Lower leg skin (tissue), 4 donors: ENCODE measurements at places on chromosomes 16 and 17.
A peak's percentile ranks its signal among the peaks of the same experiment; 100 is the strongest.

DNA sequence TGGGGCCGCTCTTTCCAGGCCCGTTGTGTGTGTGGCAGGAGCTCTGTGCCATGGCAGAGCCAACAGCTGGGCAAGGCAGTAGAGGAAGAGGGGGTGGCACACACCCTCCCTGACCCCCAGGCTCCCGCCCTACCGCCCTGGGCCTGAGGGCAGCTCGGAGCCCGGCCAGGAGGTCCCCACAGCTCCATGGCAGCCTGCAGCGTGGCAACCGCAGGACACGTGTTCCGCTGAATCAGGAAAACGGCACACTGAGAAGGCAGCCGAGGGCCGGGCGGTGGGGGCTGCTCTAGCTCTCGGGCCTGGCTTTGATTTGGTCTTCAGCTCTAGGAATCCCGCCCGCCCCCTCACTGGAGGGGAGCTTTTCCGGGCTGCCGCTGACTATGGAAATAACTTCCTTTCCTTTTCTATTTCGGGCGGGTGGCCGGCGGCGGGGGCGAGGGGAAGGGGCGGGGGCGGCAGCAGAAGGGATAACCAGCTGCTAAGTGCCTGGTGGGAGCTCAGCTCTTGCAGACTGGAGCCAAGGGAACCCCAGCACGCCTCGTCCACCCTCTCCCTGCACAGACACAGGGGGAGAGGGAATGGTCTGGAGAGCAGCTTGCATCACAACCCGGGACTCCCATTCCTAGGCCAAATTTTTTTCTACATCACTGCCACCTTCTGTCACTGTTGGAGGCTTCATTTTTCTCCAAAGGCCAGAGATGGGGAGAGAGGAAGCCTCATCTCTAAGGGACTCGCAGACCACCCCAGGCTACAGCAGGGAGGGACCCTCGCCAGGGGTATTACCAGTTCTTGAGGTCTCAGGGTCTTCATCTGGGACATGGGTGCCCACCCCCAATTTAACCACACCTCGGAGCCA, 24.8 kb upstream of the MRPS23 start:
- DNase-seq = no peak

GRCh38 chr17:80604670-80605010, 60.0 kb downstream of the RPTOR start:
- no peak for DNase-seq

DNA sequence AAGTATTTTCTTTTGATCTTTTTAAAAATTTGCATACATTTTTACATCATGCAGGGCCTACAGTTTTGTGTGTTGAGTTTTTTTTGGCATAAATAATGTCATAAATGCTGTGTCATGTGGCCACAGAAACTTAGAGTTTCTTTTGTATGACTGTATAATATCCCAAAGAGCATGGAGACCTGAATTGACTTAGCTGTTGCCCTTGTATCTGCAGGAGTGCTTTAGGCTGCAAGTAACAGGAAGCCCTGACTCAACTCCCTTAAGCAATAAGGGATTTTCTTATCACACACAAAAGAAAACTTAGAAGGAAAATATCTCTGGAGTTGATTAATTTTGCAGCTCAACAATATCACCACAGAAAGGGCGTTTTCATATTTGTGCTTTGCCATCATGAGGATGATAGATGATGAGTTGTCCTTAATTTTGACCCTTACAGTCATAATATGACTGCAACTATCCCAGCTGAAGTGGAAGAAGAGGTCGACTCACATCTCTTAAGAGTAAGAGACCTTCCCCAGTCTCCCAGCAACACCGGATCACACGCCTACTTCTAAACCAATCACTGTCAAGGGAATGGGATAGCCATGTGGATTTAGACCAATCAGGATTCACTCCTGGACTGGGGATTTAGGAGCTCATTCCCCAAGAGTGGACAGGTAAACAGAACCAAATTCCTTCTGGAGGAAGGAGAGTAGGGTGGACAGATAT, 138.9 kb downstream of the GSG1L start:
- DNase-seq = no peak

- DNase-seq = no peak
Observed at GRCh38 chr16:87790292-87791100, 24.7 kb upstream of the KLHDC4 start.

- no peak for DNase-seq
Observed at GRCh38 chr16:7086822-7087616, 245.6 kb upstream of the RBFOX1 start.

DNA sequence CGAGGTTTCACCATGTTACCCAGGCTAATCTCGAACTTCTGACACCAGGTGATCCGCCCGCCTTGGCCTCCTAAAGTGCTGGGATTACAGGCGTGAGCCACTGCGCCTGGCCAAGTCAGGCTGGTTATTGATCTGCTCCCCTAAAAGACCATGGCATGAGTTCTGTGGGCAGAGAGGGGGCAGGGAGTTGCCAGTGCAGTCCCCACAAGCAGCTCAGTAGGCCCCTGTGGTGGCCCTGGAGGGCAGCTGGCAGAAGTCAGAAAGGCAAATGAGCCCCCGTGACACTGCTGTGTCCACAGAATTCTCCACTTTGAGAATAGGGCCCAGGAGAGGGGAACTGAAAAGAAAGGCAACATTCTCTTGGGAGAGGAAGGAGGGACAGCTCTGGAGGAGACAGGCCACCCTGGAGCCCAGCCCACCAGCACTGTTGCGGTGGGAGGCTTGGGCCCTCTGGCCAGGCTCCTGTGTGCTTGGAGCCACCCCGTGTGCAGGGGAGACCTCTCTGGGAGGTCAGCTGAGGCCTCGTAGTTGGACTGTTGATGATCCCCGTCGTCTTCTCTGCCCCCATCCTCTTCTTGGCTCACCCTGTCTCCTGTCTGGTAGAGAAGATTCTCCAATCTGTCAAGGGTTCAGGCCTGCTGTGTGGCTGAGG, 2.1 kb upstream of the AMDHD2 start:
- DNase-seq = no peak

GRCh38 chr17:81717049-81717765, 5.1 kb downstream of the SLC25A10 start:
- DNase-seq = no peak

- no peak for DNase-seq
Observed at GRCh38 chr17:81898029-81898866, 3.8 kb upstream of the NPB start.

GRCh38 chr17:47225911-47226688, 17.0 kb downstream of the MYL4 start:
- DNase-seq = no peak

GRCh38 chr16:69106491-69107315, 1.2 kb downstream of the HAS3 start:
- DNase-seq = no peak

- peak; percentile 93 for DNase-seq
Observed at GRCh38 chr16:30395155-30395991, at the start of gene ZNF48. Gene ZNF48 (plus strand): TSS chr16:30395420. CDS start chr16:30395795, 375 bp downstream.

GRCh38 chr16:80807906-80808305, 3.5 kb upstream of the CDYL2 start:
- no peak for DNase-seq

GRCh38 chr16:3857189-3858043, 23.1 kb downstream of the CREBBP start:
- peak; percentile 75 for DNase-seq

DNA sequence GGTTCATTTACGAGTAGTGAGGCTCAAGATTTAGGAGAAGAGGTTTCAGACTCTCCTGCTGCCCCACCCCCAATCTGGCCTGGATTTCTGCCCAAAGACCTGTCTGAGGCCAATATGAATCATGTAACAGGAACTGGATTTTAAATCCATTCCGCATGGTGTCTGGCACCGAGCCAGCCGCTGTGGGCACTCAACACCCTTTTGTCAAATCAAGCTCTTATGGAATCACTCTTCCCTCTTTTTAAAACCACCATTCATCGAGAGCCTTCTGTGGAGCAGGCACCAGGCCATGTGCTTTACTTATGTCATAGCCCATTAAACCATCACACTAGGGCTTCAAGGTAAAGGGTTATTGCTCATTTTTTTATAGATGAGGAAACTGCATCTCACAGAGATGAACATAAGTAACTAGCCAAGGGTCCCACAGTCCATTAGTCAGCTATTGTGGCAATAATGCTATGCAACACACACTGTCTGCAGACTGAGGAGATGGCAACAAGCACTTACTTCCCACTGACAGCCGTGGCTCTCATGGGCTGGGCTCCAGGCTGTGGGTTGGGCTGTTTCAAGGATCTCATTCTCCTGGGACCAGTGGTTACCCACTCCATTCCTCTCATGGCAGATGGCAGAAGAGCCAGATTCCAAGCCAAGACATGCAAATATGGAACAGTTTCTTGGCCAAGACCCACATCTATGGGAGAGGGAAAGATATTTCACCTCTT, 93.6 kb downstream of the WSCD1 start:
- DNase-seq = no peak

GRCh38 chr16:1708083-1708767, 2.2 kb downstream of the MAPK8IP3 start:
- DNase-seq = no peak

- DNase-seq = no peak
Observed at GRCh38 chr17:73132085-73132492, 32.7 kb upstream of the SSTR2 start.

- DNase-seq = no peak
Observed at GRCh38 chr16:9176547-9177418, 85.3 kb downstream of the HAPSTR1 start.

- DNase-seq = no peak
Observed at GRCh38 chr16:69057400-69058378, 47.8 kb upstream of the HAS3 start.

- no peak for DNase-seq
Observed at GRCh38 chr16:29029168-29029994, 44.5 kb downstream of the LAT start.

DNA sequence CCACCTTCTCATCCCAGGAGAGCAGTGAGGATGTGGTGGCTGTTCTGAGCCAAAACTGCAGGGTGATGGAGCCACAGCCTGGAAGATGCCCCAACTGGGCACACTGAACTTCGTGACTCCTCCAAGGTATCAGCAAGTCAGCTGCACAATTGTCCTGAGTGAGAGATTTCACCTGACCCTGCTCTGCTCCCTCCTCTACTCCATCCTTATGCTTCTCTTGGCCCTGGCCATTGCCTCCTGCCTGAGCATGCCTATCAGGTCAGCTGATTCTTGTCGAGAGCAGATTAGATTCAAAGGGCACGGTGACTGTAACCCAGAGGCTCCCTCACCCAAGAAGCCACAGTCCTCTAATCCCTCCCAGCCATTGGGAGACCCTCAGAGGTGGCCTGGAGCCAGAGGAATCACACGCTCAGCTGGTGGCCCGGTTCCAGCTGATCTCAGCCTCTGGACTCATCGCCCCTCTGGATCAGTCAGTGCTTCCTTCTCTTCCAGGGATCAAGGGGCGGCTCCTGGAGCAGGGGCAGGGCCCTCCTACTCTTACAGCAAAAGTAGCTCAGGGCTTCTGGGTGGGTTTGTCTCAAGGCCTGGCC, 7.0 kb upstream of the CYB561 start:
- no peak for DNase-seq

- DNase-seq = no peak
Observed at GRCh38 chr16:11361701-11362451, 16.6 kb downstream of the RMI2 start.

GRCh38 chr16:71479420-71479819, 9.7 kb downstream of the ZNF19 start:
- DNase-seq = no peak

GRCh38 chr17:32777436-32777835, 99.5 kb downstream of the MYO1D start:
- DNase-seq = no peak

DNA sequence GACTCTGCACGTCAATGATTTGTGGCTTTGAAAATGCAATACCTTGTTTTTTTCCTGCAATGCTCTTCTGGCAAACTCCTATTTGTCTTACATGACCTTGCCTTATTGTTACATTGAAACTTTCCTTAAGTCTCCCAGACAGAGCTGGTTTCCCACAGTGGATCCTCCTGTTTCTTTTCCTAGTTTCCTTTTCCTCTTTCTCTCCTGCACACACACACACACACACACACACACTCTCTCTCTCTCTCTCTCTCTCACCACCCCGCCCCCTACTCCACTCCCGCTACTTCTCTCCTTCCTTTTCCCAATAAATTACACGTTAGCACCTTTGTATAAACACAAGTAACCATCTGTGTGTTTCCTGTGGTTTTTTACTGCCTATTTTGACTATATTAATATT, 2.3 kb downstream of the ORC6 start:
- DNase-seq = no peak

DNA sequence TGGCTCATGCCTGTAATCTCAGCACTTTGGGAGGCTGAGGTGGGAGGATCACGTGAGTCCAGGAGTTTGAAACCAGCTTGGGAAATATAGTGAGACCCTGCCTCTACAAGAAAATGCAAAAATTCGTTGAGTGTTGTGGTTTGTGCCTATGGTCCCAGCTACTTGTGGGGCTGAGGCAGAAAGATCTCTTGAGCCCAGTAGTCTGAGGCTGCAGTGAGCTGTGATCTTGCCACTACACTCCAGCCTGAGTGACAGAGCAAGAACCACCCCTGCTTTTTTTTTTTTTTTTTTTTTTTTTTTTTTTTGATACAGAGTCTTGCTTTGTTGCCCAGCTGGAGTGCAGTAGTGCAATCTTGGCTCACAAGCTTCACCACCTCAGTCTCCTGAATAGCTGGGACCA, 34.0 kb downstream of the ITGB3 start:
- no peak for DNase-seq

GRCh38 chr16:50323335-50324011, 45.3 kb downstream of the BRD7 start:
- no peak for DNase-seq

GRCh38 chr17:67246653-67247415, 1.8 kb upstream of the HELZ start:
- DNase-seq = peak; percentile 58

DNA sequence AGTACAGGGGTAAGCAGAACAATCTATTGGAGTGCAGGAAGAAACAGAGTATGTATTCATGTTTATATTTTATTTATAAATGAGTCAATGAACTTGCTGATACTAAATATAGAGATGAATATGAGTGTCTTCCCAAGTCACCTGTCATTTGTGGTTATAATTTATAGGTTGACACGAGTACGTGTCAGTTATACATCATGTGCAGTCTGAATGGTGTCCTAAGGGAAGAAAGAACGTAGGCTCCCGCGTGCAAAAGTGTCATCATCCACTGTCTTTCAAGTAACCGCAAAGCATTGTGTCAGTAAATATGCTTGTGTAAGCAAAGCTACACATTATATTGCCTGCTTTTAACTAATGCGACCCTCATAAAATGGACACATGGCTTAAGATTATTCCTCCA, 786.1 kb downstream of the KCNJ2 start:
- no peak for DNase-seq

DNA sequence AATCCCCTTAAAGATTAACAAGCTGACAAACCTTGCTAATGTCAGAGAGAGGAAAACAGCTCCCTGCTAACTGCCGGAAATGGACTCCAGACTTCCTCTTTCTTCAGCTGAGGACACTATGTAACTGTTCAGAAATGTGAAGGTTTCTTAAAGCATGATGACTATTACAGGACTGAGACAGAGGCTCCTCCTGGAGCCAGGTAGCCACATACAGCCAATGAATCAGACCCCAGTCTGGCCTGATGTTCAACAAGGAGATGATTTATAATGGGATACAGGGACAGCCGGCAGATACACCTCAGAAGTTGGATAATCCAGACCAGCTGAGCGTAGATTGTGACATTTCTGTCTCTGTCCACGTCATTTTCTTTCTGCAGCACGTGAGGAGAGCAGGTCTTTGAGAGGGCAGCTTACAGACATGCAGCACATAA, 216.2 kb downstream of the HS3ST3A1 start:
- DNase-seq = no peak

GRCh38 chr17:44961921-44962350, 6.2 kb downstream of the C1QL1 start:
- no peak for DNase-seq
